ENCODE measurements at places on chromosomes 2 and 18. TPM values are rescaled to one million over a fixed set of nuclear protein-coding genes. Genes with fewer than 3 reads are reported as not detected.

The COL3A1 gene
- not detected for total RNA-seq

The BARD1 gene
- 28.7 TPM for total RNA-seq

The SEC11C gene
- total RNA-seq, result 139 TPM

The ITGA4 gene
- 157 TPM for total RNA-seq

The AMER3 gene
- not detected for total RNA-seq

The CRACDL gene
- 1.2 TPM for total RNA-seq

The RHOB gene
- 4.2 TPM for total RNA-seq

The MOGAT1 gene
- total RNA-seq, result not detected

The FLACC1 gene
- total RNA-seq, result 2.4 TPM

The ASXL3 gene
- not detected for total RNA-seq

The PIKFYVE gene
- total RNA-seq, result 40.2 TPM

The GCA gene
- 16.5 TPM for total RNA-seq

The TLX2 gene
- total RNA-seq, result 1.2 TPM

The ABCG8 gene
- not detected for total RNA-seq

The PDE11A gene
- not detected for total RNA-seq

The SERPINB5 gene
- not detected for total RNA-seq

The SLC19A3 gene
- not detected for total RNA-seq

The ESCO1 gene
- total RNA-seq, result 22.1 TPM

The WNT10A gene
- total RNA-seq, result 0.29 TPM

The ITPRIPL1 gene
- 40.4 TPM for total RNA-seq

The LRRC30 gene
- not detected for total RNA-seq

The LCT gene
- 0.74 TPM for total RNA-seq

The PRLH gene
- not detected for total RNA-seq

The GPR39 gene
- total RNA-seq, result not detected

The ANKRD30BL gene
- not detected for total RNA-seq

The CXCR1 gene
- total RNA-seq, result 0.54 TPM
